Esophagus squamous epithelium (tissue), 5 donors: ENCODE measurements at places on chromosomes 11 and 22.

DNA sequence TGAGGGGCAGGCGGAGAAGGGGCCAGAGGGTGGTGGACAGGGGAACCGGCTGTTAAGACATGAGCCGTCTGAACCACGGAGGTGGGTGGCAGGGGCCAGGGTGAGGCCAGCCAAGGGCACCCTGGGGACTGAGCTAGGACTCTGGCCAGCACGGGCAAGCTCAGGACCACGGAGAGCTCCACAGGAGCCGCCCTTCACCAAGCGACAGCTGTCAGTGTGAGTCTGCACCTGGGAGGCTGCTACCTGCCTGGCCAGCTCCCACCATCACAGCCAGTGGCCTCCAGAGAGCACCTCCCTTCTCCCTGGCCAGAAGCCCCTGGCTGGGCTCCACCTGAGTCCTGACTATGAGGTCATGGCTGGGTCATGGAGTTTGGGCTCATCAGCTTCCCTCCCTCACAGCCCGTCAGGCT is 21.6 kb downstream of the MGAT3 start:
- DNase-seq, result no peak

GRCh38 chr11:3073029-3073435 is 15.8 kb upstream of the CARS1 start:
- no peak for DNase-seq

DNA sequence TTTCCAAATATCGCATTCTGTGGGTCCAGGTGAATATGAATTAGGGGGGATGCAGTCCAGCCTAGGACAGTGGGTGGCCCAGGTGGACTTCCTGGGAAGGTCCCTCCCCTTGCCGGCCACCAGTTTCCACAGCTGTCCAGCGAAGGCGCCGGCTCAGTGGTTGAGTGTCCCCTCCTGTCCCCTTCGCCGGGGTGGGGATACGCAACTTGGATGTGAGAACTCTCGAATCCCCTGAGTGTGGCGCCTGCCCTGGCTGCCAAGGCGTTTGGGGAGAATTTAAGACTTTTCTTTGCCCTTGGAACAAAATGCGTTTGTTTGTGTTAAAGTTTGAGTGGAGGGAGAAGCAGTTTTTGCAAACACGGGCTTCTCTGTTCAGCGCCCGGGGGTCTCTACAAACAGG is 123.7 kb downstream of the KCNQ1OT1 start:
- no peak for DNase-seq

GRCh38 chr11:113178381-113179070 is 135.9 kb upstream of the TTC12 start:
- no peak for DNase-seq

GRCh38 chr22:48952256-48953102 is 875.2 kb downstream of the BRD1 start:
- DNase-seq, result no peak

GRCh38 chr11:111759376-111759775 is 6.8 kb downstream of the PPP2R1B start:
- DNase-seq, result no peak

DNA sequence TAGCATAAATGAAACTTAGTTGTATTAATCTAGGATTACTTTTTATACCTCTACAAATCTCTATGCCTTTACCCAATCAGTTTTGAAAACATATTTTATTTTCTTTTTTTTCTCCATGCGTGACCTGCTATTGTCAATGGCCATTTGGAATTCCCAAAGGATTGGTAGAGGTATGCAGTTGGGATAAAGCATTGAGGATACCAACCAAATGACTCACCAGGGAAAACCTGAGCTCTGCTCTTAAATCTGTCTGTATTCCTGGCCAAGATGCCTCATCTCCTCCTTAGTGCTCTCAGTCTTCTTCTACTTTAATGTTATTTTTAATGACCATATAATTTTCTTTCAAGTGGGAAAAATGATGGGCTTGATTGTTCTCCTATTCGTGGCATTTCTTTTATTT is 61.9 kb downstream of the EHF start:
- DNase-seq, result no peak

- no peak for DNase-seq
Observed at GRCh38 chr11:42234451-42234951, 775.0 kb upstream of the LRRC4C start.

GRCh38 chr11:96906476-96906875 is 516.7 kb downstream of the JRKL start:
- no peak for DNase-seq

GRCh38 chr11:36289226-36289852 is at the start of gene COMMD9:
COMMD9 (minus strand) TSS chr11:36289424; CDS start chr11:36289412, 12 bp downstream.
- peak; percentile 84 for DNase-seq

GRCh38 chr11:82557274-82557673 is 176.4 kb downstream of the FAM181B start:
- DNase-seq, result no peak

DNA sequence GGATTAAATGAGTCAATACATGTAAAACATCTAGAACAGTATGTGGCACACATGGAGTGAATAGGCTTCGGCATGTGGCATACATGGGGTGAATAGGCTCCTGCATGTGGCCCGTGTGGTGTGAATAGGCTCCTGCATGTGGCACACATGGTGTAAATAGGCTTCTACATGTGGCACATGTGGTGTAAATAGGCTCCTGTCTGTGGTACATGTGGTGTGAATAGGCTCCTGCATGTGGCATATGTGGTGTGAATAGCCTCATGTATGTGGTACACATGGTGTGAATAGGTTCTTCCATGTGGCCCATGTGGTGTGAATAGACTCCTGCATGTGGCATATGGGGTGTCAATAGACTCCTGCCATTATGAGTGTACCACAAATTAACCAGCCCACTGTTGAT is 219.1 kb upstream of the KIRREL3 start:
- DNase-seq, result no peak

- DNase-seq, result no peak
Observed at GRCh38 chr11:2302896-2303626, 1.2 kb downstream of the TSPAN32 start.

- no peak for DNase-seq
Observed at GRCh38 chr11:125062931-125063428, at the start of gene SLC37A2. SLC37A2 (plus strand) TSS chr11:125063305; CDS start chr11:125063368, 63 bp downstream.

DNA sequence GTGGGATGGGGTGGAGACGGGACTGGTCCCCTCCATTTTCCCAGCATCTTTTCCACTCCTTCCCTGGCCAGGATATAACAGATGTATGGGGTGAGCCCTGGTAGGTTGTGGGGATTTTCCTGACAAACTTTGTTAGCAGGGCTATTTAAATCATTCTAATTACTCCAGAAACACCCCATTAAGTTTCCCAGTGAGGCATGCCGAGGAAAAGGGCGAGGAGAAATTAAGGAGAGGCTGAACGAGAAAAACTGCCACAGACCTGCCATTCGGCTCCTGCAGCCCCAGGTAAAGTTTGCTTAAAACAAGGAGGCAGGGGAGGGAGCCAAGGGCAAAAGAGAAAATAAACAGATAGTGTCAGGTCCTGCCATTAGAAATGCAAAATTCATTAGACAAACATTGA is 428.2 kb downstream of the BUD13 start:
- DNase-seq, result no peak

DNA sequence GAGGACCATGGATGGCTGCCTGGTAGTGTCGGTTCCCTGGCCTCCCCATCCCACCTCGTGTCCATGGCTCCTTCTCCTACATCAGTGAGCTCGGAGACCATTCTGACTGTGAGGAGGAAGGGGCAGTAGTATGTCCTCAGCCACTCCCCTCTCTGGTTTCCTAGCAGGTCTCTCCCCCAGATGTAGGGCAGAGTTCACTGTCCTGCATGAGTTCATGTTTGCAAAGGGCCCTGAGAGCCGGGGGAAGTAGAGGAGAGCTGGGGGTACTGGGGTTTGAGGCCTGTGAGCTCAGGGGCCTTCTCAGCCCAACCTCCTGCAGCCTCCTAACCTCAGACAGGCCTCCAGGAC is 18.4 kb upstream of the ST3GAL4 start:
- no peak for DNase-seq

DNA sequence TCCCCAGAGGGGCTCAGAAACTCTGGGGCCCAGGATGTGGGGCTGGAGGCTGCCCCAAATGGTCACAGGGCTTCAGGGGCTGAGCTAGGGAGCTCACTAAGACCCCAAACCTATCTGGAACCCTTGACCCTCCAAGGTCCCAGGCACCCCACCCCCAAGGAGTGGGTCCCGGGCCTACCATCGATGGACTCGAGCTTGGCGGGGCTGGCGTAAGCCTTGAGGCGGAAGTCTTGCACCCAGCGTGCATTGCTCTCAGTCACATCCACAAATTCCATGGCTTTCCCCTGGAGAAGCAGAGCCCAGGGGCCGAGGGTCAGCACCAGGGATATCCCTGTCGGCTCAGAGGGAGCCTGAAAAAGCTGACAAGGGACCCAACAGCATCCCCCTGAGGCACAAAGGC is 3.5 kb downstream of the GATD1 start:
- DNase-seq, result no peak
